ENCODE measurements at places on chromosomes 6 and 20.

DNA sequence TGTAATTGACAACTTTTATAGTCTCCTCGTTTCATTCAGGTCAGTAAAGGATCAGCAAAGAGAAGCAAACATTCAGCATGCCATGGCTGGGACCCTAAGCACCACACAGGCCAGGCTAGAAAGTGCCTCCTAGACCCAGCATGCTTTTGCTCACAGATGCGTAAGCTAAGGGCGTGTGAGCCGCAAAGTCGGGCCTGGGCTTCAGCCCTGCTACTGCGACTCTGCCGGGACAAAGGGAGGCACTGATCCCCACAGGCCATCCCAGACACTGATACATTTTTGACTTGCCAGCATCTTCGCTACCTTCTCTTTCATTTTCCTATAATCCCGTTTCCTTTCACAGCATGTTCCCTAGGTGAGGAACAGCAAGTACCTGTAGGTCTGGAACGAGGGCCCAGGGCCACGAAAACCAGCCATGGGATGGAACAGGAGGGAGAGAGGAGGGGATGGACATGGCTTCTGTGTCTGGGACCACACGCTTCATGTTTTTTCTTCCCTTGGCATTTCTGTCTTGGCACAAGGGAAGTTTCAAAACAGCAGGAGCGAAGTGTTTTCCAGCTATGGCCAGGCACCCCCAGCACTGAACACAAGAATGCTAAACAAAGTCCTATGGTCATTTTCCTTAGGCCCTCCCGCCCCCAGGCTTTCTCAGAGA, 42.6 kb downstream of the IRF4 start:
- no peak for DNase-seq

GRCh38 chr20:60062431-60063047, 104.3 kb downstream of the CDH26 start:
- DNase-seq, result no peak

GRCh38 chr6:31267651-31268368, 4.1 kb downstream of the HLA-C start:
- DNase-seq, result no peak

GRCh38 chr6:40924839-40925238, 114.2 kb downstream of the UNC5CL start:
- DNase-seq, result no peak

GRCh38 chr20:33233129-33233774, 2.5 kb upstream of the BPIFA1 start:
- DNase-seq, result no peak
